T-helper 17 cell (primary cell): ENCODE measurements at places on chromosomes 12 and 14.

- no peak for DNase-seq
These were observed 8.6 kb upstream of the STRAP start for GRCh38 chr12:15873556-15873955.

GRCh38 chr14:53055003-53055402 lies 98.1 kb downstream of the DDHD1 start:
- DNase-seq: no peak

GRCh38 chr12:121712190-121712460 lies 427 bp upstream of the TMEM120B start:
- DNase-seq: peak; percentile 10

DNA sequence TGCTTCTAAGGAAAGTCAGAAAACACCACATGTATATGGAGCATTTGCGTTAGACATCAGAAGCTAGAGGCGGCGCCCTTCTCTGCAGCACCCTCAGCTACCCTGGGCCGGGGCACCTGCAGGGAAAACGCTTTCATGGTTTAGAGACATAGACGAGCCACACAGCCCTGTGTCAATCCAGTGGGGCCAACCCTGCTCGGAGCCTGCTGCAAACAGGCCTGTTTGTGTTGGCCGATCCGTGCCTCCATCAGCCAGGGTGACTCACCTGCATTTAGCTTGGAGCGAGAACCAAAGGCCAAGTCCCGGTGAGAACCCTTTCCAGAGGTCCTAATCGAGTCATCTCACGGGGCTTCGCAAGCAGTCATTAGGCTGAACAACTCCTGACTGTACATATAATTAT lies 19.5 kb upstream of the FZD10 start:
- no peak for DNase-seq

GRCh38 chr12:94191023-94191422 lies 42.6 kb downstream of the PLXNC1 start:
- DNase-seq: no peak

DNA sequence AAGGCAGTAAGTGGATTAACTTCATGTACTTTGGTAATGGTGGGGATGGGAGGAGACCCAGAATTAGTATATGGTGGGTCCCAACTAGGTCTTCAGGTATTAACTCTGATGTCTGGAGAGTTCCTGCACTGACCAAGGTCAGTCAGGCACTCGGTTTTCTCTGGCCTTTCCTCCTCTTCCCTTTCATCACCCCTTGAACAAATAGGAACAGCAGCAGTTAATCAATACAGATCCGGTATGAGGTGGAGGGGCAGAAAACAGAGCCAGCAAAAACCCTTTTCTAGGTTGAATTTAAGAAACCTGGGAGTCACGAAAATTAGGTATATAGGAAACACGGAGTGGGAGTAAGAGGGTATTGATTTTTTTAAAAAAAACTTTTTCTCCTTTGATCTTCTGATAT lies 4.0 kb downstream of the PFKM start:
- DNase-seq: no peak

DNA sequence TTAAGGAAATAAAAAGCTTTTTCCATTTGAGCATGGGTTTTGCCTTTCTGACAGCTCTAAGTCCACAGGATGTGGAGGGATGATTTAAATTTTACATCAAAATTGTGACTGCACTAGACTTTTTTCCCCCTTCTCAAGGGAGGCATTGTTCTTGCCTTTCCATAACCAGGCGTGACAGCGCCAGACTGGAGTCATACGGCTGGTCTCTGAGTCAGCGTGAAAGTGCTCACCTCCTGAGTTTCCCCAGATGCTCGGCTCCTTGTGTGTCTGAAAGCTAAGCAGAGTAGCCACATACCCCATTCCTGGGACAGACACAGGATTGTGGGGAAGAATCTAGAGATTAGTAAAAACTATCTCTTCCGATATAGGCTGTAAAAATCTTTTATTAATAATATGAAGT lies 43.1 kb downstream of the SOX5 start:
- DNase-seq: no peak
